ENCODE measurements at places on chromosomes 2 and 18.

- DNase-seq: no peak
Observed at GRCh38 chr2:16561676-16562075, 104.0 kb downstream of the CYRIA start.

- DNase-seq: no peak
Observed at GRCh38 chr2:162706770-162707169, 131.8 kb downstream of the KCNH7 start.

DNA sequence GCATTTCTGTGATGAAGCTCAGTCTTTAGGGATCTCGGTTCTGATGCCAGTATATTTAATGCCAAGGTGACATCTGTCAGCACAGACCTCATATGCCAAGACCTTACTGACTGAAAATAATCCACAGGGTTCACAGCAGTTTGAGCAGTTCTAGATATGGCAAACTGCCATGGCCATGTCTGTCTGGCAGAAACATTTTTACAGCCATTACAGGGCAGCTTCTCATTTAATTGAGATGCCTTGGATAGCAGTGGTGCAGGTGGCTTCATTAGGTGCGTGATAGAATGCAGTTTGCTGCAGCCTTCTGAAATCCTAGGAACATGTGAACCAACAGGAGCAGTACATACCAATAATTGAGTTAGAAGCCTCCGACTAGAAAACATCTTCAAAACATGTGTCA, 510.6 kb downstream of the XIRP2 start:
- DNase-seq: no peak

DNA sequence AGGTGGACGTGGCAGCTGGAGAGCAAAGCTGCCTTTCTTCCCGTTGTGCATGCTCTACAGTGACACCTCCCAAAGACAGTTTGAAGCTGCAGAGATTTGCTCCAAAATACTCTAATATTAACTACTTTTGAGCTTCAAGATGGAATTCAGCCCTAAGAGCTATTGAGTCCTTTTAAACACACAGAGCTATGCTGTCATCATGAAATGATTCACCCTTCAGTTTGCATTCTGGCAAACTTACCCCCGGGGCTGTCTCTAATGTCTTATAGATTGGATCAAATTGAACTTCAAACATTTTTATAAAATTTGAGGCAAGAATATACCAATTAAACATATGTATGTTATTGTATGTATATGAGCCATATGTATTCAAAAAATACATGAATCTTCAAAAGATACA, 110.7 kb upstream of the EFEMP1 start:
- DNase-seq: no peak

DNA sequence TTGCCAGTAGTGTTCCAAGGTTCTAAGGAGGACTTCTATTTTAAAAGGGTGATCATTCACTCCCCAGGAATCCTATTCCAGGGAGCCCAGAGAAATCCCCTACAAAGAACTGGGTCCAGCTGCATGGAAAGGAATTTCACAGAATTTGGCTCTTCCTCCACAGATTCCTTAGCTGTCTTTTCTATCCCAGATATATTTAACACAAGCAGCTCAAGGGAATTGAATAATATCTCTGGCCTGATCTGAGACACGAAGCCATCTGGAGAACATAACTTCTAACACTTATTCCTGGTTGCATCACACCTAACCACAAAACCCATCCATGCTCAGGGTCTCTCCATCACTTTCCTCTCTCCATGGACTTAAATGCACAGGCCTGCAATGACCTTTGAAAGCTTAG, 306.7 kb upstream of the ACVR2A start:
- no peak for DNase-seq

GRCh38 chr2:10658914-10659257, 30.9 kb downstream of the NOL10 start:
- DNase-seq: no peak

DNA sequence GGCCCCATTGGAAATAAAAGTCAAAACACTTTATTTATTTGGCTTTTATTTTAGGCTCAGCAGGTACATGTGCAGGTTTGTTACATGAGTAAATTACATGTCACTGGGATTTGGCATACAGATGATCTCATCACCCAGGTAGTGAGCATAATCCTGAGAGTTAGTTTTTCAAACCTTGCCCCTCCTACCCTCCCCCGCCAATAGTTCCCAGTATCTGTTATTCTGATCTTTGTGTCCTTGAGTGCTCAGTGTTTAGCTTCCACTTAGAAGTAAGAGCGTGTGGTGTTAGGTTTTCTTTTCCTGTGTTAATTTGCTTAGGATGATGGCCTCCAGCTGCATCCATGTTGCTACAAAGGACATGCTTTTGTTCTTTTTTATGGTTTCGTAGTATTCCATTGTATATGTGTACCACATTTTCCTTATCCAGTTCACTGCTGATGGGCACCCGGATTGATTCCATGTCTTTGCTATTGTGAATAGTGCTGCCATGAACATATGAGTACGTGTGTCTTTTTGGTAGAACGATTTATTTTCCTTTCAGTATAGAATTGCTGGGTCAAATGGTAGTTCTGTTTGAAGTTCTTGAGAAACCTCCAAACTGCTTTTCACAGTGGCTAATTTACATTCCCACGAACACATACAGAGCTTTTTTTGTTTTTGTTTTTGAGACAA, 47.9 kb downstream of the ARMC9 start:
- no peak for DNase-seq

DNA sequence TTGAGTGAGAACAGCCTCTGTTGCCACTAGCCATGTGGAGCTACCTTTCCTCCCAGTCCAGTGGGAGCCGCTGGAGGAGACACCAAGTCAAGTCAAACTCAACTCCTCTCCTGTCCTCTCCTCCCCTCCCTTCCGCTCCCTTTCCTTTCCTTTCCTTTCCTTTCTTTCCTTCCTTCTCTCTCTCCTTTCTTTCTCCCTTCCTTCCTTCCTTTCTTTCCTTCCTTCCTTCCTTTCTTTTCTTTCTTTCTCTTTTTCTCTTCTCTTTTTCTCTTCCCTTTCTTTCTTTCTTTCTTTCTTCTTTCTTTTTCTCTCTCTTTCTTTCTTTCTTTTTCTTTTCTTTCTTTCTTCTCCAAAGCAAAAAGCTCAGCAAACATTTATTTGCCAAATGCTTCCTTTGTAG, 44.5 kb downstream of the THNSL2 start:
- no peak for DNase-seq

DNA sequence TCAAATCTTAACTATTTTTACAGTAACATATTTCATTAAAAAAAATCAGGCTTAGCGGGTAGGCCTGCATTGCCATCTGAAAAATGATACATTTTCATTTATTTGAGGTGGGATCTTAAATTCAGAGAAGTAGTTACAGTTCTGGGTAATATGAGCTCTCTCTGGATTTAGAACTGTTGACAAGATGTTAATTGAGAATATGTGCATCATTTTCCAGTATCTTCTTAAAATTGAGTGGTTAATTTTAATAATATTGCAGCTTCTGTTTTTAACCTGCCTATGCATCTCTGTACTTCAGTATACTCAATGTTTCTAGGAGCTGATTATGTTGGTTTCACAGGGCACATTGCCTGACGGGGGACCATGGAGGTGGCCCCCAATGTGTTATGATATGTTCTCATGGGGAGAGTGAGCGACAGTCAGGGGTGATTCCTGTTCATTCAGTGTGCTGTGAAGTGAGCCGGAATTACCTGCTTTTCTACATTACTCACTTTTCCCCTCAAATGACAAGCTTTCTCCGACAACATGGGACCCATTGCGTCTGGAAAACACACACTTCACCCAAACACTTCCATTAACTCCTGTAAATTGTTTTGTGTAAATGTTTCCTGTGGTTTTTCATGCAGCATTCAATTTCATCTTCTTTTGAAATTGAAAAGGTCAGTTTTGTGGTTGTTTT, 406.2 kb downstream of the MTX2 start:
- no peak for DNase-seq

DNA sequence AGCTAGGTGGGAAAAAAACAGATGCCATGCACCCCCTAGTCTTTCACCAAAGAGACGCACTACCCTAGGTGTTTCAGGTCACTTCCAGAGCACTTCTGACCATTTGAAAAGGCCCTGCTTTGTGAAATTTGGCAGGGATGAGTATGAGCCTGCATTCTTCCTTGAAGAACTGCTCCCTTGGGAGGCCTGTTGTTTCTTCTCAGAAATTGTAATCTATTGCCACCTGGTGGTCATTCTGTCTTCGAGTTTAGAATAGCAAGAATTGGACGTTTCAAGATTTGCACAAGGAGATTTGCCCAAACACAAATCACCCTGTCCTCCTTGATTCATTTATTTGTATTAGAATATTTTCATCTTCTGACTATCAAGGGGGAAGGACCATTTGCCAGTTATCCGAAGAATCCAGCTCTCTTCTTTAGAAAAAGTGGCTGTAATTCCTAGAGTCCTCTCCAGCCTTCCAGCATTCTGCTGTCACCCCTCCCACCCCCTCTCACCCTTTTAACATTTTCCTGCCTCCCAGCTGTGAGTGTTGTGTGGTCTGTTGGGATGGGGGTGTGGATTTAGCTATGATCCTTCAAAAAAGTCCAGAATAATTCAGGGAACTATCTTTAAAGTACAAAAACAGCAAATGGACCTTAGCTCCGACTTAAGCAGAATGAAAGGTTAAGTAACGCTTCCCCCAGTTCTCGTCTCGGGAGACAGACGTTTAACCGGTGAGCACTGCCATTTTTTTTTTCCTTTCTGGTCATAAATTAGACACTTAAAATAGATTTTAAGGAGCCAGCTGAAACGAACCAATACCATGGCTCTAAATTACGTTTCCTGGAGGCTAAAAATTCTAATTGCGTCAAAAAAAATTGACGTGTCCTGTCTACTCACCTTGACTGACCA, 3.7 kb upstream of the GAD1 start:
- no peak for DNase-seq

GRCh38 chr2:77469106-77469505, 53.1 kb downstream of the LRRTM4 start:
- no peak for DNase-seq

DNA sequence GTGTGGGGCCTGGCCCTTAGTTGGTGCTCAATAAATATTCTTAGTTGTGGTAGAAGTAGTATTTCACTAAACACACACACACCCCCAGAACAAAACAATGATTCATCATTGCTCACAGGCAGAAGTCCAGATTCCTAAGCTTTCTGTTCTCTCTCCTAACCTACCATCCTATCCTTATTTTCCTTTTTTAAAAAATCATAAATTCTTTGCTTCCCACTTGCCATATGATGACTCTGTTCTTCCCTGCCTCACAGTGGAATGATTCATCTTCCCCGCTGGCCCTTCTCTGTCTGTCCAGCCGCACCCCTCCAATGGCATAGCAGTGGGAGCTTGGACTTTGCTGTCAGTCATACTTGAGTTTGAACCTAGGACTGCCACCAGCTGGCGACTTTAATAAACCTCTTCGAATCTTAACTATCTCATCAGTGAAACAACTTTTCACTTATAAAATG, 5.2 kb downstream of the EML6 start:
- DNase-seq: no peak

DNA sequence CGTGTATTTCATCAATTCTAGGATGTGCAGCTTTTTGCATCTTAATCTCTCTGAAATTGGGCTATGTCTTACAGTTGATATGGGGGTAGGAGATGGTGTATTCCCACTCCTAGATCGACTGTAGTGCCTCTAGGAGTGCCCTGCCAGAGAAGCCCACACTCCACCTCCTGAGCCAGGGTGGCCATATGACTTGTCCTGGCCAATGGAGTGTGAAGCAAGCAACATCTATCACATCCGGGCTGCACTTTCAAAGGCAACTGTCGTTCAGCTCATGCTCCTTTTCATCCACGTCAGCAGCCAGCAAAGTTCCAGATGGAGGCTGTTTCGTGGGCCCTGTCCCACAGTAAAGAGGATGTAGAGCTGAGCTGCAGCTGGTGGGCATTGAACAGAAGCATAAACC, 149.4 kb upstream of the SLC1A4 start:
- no peak for DNase-seq

GRCh38 chr2:120774557-120775160, 39.0 kb downstream of the GLI2 start:
- no peak for DNase-seq

GRCh38 chr18:48072428-48073204, 142.2 kb upstream of the SMAD2 start:
- no peak for DNase-seq

GRCh38 chr2:58097025-58097424, 50.4 kb downstream of the VRK2 start:
- DNase-seq: no peak

DNA sequence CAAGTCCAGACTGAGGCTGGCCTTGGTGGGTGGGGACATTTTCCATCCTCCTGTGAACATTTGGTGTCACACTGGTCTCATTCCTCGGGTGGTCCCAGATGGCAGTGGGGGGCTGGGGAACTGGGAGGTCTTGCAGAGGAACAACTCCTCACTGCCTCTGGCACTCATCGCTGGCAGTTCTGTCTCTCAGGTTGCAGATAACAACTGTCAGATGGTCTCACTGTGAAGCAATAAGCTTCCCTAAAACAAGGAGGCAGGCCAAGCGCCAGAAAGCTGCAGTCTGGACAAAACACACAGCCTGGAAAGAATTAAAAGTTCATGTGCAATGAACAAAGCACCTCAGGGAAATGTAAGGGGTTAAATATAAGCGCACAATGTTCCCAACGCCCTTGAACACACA, 78.1 kb downstream of the IRS1 start:
- DNase-seq: no peak

GRCh38 chr2:100632759-100633158, 70.0 kb downstream of the PDCL3 start:
- no peak for DNase-seq

DNA sequence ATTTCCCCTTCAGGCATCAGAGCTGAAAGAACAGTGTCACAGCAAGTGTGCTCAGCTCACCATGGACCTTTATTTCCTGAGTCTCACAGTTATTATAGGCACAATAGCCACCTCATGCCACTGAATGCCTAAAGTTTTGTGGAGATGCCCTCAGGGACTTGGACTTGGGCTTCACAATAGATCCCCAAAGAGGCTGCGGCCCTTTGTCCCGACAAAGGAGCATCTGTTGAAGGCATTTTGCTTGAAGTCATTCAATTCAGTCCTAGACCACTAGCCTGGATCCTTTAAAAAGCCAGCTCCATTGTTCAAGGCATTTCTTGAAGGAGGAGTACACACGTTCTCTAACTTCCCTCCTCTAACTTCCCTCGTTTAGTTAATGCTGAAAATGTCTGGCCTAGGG, 125.4 kb downstream of the DCC start:
- DNase-seq: no peak

DNA sequence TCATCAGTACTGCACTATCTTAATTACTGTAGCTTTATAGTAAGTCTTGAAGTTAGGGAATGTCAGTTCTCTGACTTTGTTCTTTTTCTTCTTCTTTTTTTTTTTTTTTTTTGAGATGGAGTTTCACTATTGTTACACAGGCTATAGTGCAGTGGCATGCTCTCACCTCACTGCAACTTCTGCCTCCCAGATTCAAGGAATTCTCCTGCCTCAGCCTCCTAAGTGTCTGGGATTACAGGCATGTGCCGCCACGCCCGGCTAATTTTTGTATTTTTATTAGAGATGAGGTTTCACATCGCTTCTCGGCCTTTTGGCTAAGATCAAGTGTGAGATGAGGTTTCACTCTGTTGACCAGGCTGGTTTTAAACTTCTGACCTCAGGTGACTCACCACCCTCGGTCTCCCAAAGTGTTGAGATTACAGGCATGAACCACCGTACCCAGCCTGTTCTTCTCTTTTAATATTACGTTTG, 41.9 kb upstream of the TANC1 start:
- no peak for DNase-seq

GRCh38 chr2:11406958-11407381, 59.0 kb downstream of the E2F6 start:
- no peak for DNase-seq

All from activated CD4-positive, CD25-positive, alpha-beta regulatory T cell treated with anti-CD3 and anti-CD28 coated beads, Interleukin-2, amount 50 U/mL, for 16 hours (primary cell).